Erythroblast (primary cell): ENCODE measurements at places on chromosomes 12 and 14.

DNA sequence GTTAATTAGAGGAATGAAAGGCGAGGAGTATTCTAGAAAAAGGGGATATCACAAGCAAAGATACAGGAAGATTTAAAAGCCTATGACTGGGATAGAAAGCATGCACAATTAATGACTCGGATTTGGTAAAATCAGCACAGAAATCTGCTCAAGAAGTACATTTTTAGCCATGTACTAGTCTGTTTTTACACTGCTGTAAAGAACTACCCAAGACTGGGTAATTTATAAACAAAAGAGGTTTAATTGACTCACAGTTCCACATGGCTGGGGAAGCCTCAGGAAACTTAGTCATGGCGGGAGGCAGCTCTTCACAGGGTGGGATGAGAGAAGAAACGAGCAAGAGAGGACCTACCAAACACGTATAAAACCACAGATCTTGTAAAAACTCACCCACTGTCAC lies 716.3 kb upstream of the MDGA2 start:
- no peak for DNase-seq

DNA sequence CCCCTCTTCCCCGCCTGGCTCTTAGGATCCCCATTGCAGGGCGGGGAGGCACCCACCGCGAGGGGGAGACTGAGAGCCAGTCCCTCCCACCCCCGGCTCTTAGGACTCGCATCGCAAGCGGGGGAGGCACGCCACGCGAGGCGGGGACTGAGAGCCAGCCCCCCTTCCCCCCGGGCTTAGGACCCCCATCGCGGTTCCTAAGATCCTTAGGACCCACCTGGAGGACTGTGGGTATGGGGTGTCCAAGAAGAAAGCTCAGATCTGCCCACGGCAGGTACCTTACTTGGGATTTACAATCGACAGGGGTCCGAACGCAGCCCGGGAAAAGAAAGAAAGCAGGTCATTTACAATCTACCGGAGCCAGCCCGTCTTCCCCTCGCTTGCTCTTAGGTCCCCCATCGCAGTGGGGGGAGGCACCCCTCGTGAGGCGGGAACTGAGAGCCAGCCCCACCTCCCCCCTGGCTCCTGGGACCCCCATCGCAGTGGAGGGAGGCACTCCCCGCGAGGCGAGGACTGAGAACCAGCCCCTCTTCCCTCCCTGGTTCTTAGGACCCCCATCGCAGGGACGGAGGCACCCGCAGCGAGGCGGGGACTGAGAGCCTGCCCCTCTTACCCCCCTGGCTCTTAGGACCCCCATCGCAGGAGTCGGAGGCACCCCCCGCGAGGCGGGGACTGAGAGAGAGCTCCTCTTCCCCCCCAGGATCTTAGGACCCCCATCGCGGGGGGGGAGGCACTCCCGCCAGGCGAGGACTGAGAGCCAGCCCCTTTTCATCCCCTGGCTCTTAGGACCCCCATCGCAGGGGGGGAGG lies 43.7 kb downstream of the DDX11 start:
- peak; percentile 45 for DNase-seq

GRCh38 chr12:132413931-132414588 lies 75.9 kb upstream of the FBRSL1 start:
- DNase-seq: no peak

GRCh38 chr14:39956372-39956771 lies 524.1 kb upstream of the FBXO33 start:
- DNase-seq: no peak

GRCh38 chr12:55718015-55718414 lies 2.2 kb downstream of the BLOC1S1 start:
- DNase-seq: no peak

GRCh38 chr14:73567951-73568885 lies 795 bp upstream of the ACOT2 start:
- DNase-seq: no peak

GRCh38 chr12:77724367-77724957 lies 106.2 kb upstream of the NAV3 start:
- DNase-seq: no peak

DNA sequence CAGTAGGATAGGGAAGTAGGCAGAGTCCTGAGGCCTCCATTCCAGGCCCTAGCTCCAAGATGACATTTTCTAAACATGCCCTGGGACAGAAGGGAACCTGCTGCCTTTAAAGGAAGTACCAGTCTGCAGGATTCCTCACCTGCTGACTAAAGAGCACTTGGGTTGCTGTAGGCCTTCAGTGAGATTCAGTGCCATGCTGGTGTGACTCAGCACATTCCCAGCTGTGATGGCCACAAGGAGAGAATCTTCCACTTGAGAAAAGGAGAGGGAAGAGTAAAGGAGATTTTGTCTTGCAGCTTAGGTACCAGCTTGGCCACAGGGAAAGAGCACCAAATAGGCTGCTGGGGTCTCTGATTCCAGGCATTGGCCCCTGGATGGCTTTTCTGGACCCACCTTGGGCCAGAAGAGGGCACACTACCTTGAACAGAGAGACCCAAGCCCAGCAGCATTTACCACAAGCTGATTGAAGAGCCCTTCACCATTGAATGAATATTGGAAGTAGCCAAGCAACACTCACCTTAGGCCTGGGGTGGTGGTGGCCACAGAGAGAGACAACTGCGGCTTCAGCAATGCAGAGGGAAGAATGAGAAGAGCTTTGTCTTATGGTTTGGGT lies 498.3 kb downstream of the KCNH5 start:
- no peak for DNase-seq

DNA sequence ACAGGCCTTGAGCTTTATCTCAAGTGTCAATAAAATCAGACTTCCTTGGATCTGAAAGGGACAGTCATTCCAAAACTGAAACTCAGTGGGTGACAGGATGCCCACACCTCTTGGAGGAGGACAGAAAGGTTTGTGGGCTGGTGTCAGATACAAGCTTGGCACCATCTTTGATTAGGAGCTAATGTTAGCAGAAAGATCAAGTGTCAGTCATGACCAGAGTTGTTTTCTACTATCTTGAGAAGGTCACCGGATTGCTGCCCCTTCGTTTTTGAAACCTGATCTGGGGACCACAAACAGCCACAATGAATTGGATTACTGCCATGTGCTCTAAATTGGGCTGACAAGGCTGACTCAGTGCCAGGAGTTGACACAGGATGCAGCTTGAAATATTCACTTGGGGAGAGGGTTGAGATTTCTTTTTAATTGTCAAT lies 88.3 kb downstream of the OTOGL start:
- DNase-seq: no peak

GRCh38 chr14:36477266-36477665 lies 42.8 kb downstream of the NKX2-1 start:
- no peak for DNase-seq

GRCh38 chr14:21068521-21069387 lies 1.4 kb upstream of the ARHGEF40 start:
- DNase-seq: peak; percentile 54

DNA sequence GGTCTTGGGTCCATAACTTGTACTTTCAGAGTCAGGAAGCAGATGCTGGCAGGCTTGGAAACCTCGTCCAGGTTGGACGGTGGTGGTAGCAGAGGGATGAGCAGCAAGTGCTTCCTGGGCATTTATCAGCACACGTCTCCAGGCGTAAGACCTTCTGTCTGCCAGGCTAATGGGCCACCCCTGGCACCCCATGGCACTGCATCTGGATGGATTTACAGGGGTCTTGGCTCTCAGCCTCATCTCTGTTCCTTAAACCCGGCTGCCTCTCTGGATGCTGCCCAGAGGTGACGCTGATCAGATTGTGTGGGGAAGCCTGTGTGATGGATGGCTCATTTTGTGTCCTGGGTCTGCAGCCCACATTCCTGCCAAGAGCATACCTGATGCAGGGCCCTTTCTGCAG lies 145.1 kb downstream of the TSPAN9 start:
- no peak for DNase-seq

DNA sequence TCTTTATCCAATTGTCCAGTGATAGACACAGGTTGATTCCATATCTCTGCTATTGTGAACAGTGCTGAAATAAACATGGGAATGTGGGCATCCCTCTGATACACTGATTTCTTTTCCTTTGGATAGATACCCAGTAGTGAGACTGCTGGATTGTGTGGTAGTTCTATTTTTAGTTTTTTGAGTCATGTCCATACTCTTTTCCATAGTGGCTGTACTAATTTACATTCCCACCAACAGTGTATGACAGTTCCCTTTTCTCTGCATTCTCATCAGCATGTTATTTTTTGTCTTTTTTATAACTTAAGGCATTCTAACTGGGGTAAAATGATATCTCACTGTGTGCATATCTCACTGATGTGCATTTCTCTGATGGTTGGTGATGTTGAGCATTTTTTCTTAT lies 24.8 kb upstream of the VASH1 start:
- DNase-seq: no peak

DNA sequence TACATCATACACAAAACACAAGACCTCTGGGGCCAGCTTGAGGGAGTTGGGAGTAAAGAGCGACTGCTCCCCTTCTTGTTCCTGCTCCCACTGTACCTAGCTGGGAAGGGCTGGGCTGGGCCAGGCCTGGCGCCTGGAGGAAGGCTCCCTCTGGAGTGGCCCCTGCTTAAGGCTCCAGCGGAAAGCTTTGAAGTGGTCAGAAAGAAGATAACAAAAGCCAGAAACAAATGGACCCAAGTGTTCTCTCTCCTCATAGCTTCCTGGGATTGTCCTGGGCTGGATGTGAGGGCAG lies 25.3 kb downstream of the PRPF40B start:
- DNase-seq: no peak

- DNase-seq: peak; percentile 54
These were observed 7.6 kb upstream of the BRMS1L start for GRCh38 chr14:35818346-35819115.

- DNase-seq: peak; percentile 45
These were observed 138.9 kb downstream of the HMGA2 start for GRCh38 chr12:65962921-65963861.

- DNase-seq: no peak
These were observed 109.0 kb downstream of the STAB2 start for GRCh38 chr12:103696101-103696500.

DNA sequence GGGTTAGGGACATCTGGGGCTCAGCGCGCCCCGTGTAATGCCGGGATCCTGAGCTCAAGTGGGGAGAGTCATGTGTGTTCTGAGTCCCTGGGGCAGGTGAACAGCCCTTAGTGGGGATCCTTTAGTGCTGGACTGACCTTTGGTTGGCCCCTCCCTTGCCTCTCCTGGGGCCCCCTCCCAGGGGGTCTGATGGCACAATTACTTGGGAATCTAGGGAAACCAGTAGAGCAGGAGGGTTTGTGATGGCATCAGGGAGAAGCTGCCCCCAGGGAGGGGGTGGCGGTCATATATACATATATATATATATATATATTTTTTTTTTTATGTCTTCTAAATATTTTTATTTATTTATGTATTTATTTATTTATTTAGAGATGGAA lies at the start of gene MORN3:
TSS of gene MORN3 (minus strand) at position 134 of the 380 bp plus-strand sequence. CDS start 171 bp downstream, outside the sequence.
- no peak for DNase-seq

DNA sequence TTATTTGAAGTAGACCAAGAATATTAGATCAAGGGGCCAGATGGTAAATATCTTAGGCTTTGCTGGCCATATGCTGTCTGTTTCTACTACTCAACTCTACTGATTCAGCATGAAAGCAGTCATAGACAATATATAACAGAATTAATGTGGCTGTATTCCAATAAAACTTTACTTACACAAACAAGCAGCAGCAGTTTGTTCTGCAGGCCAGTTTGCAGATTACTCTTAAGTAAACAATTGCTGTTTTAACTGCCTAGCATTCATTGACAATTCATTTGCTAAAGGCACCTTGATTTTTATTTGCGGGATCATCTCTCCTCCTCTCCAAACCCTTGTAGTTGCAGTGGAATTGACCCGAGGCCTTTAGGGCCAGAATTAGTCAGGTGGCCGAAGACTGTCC lies 94.1 kb upstream of the GARIN6 start:
- DNase-seq: no peak

DNA sequence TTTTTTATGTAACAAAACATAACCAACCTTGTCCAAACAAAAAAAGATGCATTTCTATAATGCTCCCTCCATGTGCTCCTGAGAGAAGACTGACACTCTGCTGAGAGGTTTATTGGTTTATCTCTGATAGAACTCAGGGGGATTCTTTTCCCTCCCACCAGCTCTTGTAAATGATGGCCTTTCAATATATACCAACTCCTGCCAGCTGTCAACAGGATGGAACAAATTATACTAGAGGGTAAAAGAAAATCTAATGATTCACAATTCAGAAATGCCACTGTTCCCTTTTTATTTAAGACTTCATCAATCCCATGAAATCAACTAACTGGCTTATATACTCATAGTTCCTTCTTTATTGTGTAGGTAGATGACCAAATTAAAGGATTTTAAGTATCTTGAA lies 25.4 kb downstream of the PSMC1 start:
- no peak for DNase-seq

DNA sequence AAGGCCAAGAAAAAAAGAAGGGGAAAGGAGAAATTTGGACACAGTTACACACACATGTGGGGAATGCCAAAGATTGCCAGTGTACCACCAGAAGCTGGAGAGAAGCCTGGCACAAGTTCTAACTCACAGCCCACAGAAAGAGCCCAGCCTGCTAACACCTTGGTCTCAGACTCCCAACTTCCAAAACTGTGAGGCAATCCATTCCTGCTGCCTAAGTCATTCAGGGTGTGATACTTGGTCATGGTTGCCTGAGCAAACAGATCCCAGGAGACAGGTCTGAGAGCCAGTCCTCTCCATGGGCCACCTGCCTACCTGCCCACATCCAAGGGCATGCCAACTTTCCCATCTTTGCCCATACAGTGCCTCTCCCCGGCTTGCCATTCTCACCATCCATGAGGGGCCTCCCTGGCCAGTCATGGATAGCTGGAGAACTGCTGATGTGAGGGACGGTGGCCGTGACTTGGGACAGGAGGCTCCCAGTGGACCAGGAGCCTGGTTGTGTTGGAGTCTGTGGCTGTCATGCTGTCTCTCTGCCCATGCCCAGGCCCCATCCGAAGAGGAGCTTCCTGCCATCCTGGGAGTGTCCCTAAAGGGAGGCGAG lies 198.0 kb upstream of the RTL1 start:
- DNase-seq: no peak

DNA sequence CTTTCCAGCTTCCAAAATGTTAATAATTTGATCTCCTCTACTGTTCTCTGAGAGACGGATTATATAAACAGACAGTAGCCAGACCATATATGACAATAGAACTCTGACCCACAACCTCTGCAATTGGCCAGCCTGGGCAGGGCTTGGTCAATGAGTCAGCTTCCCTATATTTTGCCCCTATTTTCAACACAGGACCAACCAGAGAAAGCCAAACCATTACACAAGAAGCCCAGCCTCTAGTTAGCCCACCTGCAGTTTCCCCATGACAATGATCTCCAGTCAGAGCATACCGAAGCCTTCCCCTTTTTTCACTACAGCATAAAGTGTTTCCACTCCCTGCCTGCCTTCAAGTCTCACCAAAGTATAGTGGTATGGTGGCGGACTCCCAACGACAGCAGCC lies 7.6 kb upstream of the EXD2 start:
- DNase-seq: no peak

- DNase-seq: no peak
These were observed 16.3 kb downstream of the DUSP16 start for GRCh38 chr12:12546314-12546772.

- DNase-seq: no peak
These were observed 182.2 kb downstream of the KITLG start for GRCh38 chr12:88398031-88398430.

DNA sequence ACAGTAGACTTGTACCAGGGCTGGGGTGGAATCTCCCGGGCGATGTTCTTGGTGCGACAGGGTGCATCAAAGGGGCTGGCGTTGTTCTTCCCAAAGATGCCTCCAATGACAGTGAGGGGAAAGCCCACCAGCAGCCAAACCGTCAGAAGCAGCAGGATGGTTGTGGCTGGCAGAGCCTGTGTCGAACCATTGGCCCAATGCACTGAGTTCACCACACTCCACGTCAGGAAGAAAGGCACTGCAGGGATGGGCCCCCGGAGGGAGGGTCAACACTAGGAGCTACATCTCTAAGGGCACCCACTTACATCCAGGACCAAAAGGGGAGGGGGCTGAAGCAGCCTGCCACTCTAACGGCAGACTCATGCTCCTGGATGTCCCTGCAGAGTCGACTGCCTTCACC lies 1.8 kb upstream of the IPO4 start:
- no peak for DNase-seq
